Stomach (tissue), 19 donors: ENCODE measurements at places on chromosomes 5 and 9. TPM values are rescaled to one million over a fixed set of nuclear protein-coding genes. Genes with fewer than 3 reads are reported as not detected.

GRCh38 chr5:148909040-148909439 lies 82.6 kb downstream of the ADRB2 start:
- no peak for DNase-seq

ZFP37 gene
- total RNA-seq = 3.5 TPM

SNX18 gene
- 23.9 TPM for total RNA-seq

DNA sequence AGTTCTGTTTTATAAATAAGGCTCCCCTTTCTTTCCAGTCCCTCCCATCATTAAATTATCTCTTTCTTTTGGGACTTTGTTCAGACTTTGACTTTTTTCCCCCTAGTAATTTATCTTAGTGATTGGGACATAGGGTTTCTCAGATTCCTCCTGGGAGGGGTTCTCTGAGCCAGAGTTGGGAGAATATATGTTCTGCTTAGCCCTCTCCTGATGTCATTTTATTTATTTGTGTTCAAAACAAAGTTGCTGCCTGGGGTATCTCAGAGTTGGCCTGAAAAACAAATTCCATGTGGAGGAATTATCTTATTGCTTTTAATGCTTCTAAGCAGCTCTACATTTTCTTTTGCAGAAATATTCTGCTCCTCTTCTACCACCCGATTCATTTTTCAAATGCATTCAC lies 211.0 kb downstream of the PCSK5 start:
- peak; percentile 59 for DNase-seq

- DNase-seq = no peak
Measured at GRCh38 chr9:12272471-12273120, 420.6 kb upstream of the TYRP1 start.

PCDHGA7 gene
- 0.87 TPM for total RNA-seq

GRCh38 chr9:110099236-110100095 lies 108.5 kb downstream of the C9orf152 start:
- no peak for DNase-seq

DNA sequence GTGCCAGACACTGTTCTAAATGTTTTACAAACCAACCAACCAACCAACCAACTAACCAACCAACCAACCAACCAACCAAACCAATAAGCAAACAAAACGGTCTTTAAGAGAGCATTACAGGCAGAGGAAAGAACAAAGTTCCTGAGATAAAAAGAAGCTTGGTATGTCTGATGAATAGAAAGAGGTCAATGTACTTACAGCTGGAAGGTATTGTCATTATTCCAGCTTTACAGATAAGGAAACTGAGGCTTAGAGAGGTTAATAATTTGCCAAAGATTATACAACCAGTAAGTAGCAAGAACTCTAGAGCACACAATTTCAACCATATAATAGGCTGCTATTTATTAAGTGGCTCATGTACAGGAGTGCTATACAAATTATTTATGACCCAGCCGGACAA lies 29.6 kb downstream of the C9orf57 start:
- no peak for DNase-seq

GRCh38 chr9:105475302-105475701 lies 27.5 kb downstream of the FSD1L start:
- DNase-seq = no peak

GRCh38 chr5:72440207-72440638 lies 67.0 kb downstream of the ZNF366 start:
- no peak for DNase-seq

FOXD4L6 gene
- 2.3 TPM for total RNA-seq

DNA sequence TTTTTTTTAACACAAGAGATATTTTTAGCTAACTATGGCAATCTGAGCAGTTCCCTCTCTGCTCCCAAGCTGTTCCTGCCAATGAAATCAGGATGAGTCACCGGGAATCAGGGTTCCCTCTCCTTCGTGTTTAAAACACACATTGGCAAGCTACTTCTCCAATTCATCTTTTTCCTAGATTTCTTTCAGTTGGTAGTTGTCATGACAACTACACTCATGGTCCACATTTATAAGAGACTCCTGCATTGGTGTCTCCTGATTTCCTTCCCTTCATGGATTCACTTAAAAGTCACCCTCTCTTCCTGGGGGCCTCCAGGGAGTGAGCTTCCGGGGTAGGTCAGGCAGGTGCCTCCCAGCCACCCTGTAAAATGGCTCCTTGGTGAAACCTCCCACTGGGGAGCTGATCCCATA lies 72.3 kb upstream of the NIPAL4 start:
- peak; percentile 81 for DNase-seq

- no peak for DNase-seq
Measured at GRCh38 chr9:250039-250438, 35.4 kb downstream of the DOCK8 start.

- no peak for DNase-seq
Measured at GRCh38 chr5:6370580-6370979, 7.8 kb downstream of the MED10 start.

SOX30 gene
- total RNA-seq = not detected

DNA sequence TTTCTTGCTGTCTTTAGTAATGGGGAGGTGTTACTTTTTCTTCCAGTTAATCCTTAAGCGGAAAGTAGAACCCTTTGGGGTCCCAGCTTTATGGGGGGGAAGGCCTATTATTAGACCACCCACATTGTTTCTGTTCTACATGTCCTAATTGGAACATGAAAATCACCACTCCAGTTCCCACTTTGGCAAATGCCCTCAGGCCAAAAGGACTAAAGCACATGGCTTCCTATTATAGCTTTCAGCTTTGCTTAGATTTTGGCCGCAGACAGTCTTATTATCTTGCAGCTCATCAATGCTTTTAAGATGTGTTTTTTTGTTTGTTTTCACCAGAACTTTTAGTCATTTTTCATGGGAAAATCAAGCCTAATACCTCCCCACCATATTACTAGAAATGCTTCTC lies 296.8 kb upstream of the ANKH start:
- DNase-seq = peak; percentile 26

DNA sequence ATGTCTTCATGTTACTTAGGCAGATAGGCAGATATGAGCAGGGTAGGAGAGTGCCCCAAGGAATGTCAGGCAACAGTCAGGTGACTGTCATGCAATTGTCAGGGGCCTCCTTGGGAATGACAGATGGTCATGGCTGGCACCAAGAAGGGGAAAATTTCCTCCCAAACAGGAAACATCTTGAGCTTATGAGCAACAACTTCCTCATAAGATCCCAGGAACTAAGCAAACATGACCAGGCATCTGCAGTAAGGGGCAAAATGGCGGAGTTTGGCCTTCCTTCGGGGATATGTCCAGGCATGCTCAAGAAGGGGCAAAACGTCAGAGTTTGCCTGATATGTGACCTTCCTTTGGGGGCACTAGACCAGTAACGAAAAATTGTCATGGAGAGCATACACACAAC lies 591.8 kb downstream of the PDE4D start:
- DNase-seq = no peak

DNA sequence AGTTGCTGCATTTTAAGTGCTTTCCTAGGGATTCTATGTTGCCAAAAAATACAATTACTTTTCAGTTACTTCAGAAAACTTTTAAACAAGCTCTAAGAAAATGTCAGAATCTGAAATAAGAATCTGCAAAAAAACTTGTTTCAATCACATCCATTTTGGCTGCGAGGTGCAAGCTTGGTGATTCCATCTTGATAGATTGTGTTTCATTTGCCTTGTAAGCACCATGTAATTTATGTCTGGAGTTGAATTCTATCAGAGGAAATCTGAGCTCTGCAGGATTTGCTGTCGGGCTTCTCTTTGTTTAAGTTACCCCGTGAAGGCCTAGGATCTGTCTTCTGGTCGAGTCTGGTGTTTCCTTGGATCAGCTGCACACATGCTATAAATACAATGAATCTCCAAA lies 40.4 kb upstream of the MAN2A1 start:
- no peak for DNase-seq

- DNase-seq = peak; percentile 95
Measured at GRCh38 chr9:129334105-129334935, 156.3 kb upstream of the IER5L start.

GRCh38 chr9:32500768-32501167 lies 25.2 kb downstream of the RIGI start:
- DNase-seq = no peak

DNA sequence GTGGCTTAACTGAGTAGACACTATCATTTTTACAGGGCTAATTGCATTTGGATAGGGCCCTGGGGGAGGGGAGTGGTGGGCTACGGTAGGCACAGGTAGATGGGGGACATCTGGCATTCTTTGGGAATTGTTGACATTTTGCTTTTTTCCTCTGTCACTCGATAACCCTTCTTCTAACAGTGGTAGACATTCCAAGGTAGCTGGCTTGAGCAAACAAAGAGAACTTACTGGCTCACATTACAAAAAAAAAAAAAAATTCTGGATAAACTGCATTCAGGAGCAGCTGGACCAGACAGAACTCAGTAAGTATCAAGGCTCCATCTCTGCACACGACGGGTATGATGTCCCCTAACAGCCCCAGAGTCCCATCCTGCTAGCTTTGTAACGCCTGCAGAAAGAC lies 585.2 kb downstream of the ZNF608 start:
- no peak for DNase-seq

GRCh38 chr5:133289686-133290367 lies 238.0 kb downstream of the HSPA4 start:
- DNase-seq = no peak

- DNase-seq = no peak
Measured at GRCh38 chr5:39208471-39208870, 10.9 kb downstream of the FYB1 start.

- DNase-seq = no peak
Measured at GRCh38 chr9:115498303-115498702, 380.3 kb upstream of the TNC start.

MCC gene
- total RNA-seq = 9.3 TPM

GRCh38 chr9:71761938-71762353 lies 6.4 kb downstream of the CEMIP2 start:
- DNase-seq = no peak

DNA sequence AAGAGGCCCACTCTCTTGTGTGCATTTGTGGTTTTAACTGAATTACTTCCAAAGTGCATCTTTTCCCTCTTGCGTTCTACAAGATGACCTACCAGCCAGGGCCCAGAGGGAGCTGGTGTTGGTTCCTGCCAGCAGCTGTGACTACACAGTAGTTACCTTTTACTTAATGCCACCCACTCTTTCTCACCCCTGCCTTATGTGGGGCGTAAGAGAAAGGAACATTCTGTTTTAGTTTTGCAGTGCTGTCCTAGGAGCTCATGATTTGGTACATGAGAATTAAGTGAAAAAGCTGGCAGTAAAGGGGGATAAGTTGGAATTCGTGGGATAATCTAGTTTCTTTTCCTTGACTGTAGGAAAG lies 45.4 kb downstream of the RCL1 start:
- no peak for DNase-seq

GRCh38 chr5:142587354-142587965 lies 98.4 kb downstream of the FGF1 start:
- DNase-seq = peak; percentile 32

DNA sequence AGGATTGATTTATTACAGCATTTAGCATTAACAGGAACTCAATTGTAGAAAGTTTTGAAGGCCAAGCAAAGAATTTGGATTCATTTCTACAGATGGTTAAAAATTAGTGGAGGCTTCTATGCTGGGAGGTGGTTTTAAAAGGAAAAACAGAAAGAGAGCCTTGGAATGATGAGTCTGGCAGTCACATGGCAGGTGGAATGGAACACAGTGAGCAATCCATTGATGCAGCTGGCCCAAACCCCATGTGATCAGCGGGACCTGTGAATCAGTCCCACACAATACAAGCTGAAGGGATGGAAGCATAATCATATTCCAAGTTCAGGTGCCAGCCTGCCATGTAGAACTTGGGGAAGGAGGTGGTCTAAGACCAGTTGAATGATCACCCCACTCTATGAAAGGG lies 147.9 kb downstream of the PIP5K1B start:
- no peak for DNase-seq

DNA sequence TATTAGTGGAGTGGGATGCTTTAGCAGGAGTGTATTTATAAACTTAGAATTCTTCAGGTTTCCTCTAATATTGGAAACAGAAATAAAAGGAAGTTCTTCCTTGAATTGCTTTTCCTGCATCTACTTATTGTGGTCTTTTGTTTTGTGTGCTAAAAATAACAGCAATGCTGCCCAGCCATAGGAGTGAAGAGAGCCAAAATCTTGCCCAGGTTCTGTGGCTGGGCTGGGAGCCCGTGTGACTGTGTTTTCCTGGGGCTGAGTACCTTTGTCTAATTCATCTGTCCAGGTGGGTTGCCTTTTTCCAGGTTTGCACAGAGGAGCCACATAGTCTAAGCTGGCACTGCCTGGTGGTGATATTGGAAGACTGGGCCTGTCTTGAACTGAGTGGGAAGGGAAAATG lies 179.7 kb upstream of the ADAMTSL1 start:
- no peak for DNase-seq

- no peak for DNase-seq
Measured at GRCh38 chr5:102856389-102856777, 101.3 kb downstream of the PAM start.

FAM114A2 gene
- total RNA-seq = 4.9 TPM

- DNase-seq = peak; percentile 15
Measured at GRCh38 chr9:112945620-112946208, 55.0 kb upstream of the SLC46A2 start.

DNA sequence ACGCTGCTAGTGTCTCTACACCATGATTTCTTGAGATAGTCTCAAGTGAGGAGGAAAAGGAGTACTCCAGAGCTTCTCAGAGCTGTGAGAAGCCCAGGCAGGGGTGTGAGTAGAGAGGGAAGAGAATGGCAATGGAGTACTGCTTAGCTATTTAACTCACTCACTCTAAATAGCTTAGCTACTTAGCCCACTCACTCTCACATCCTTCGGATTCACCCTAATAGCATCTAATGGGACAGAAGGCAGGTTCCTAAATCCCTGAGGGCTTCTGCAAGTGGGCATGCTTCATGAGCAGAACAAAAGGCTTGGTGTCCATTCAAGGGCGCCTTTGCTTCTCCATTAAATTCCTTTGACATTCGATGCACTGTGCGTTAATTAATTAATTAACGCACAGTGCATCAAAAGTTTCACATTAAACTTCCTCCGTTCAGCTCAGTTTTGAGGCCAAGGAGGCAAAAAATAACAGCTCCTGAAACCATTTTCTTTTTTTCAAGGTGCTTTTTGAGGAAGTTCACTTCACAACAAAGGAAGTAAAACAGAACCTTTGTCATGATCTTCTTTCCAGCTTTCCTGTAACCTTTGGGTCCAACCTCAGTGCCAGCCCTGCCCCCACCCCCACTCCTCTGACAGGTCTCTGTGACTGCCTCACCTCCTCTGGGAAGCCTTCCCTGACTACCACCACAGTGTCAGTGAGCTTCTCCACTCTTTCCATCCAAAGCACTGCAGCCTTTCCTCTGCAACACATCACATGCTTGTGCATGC lies 294.0 kb downstream of the SEC61B start:
- DNase-seq = no peak

DNA sequence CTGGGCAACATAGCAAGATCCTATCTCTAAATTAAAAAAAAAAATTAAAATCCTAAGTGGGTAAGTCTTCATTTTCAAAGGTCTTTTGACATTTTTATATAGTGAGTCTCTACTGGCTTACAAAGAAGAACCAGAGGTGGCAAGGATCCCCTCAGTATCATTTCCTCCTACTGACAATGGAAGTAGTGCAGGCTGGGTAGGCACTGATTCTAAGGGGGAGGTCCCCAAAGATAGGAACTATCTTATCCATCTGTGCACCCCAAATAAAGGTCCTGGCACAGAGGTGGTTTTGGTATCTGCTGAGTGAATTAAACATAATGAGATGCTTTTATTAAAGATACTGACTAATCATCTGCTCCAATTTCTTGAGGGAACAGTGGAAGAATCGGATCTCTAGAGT lies 4.2 kb downstream of the FAM193B start:
- no peak for DNase-seq

- DNase-seq = no peak
Measured at GRCh38 chr5:77514457-77514856, 22.3 kb upstream of the WDR41 start.

DMGDH gene
- 5.3 TPM for total RNA-seq

ANKRD18A gene
- 5.8 TPM for total RNA-seq
